Epithelial cell of esophagus (primary cell): ENCODE measurements at places on chromosomes 3 and 15.

- no peak for DNase-seq
Measured at GRCh38 chr15:43702174-43702573, 8.5 kb downstream of the CKMT1A start.

DNA sequence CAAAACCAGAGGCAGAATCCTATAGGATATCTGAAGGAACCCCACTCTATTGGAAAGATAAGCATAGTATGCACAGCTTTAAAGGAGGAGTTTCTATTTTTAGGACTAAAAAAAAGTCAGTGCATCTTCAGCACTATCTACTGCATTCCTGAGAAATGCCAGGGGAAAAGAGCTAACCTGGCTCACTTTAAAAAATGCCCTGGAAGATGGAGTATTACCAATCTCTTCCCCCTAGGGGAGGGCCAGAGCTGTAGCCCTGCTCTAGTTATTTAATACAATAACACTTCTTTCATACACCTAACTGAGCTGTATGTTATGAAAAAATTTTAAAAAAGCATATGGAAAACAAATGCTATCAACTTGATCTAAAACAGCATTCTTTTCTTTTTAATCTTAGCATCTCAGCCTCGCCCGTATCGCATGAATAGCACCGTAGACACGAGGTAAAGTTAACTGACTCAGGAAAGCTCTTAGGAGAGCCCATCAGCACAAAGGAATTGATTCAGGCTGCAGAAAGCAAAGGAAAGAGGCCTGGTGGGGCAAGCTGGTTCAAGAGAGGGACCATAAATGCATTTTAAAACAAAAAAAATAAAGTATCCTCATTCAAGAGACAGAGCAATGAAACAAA lies 50.2 kb downstream of the TGM4 start:
- no peak for DNase-seq

GRCh38 chr3:159130108-159130507 lies 328.3 kb downstream of the MFSD1 start:
- peak; percentile 25 for DNase-seq

DNA sequence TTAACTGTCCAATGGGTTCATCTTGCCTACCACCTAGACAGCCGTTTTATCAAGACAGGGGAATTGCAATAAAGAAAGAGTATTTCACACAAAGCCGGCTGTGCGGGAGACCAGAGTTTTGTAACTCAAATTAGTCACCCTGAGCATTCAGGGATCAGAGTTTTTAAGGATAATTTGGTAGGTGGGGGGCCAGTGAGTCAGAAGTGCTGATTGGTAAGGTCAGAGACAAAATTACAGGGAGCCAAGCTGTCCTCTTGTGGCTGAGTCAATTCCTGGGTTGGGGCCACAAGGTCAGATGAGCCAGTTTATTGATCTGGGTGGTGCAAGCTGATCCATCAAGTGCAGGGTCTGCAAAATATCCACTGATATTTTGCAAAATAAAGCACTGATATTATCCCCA lies 29.9 kb upstream of the GPD1L start:
- DNase-seq = no peak

GRCh38 chr15:59203008-59203407 lies 3.6 kb upstream of the LDHAL6B start:
- no peak for DNase-seq

GRCh38 chr3:163708428-163708827 lies 1369.9 kb downstream of the SI start:
- DNase-seq = no peak

GRCh38 chr15:83380059-83380458 lies 67.1 kb upstream of the SH3GL3 start:
- peak; percentile 79 for DNase-seq

DNA sequence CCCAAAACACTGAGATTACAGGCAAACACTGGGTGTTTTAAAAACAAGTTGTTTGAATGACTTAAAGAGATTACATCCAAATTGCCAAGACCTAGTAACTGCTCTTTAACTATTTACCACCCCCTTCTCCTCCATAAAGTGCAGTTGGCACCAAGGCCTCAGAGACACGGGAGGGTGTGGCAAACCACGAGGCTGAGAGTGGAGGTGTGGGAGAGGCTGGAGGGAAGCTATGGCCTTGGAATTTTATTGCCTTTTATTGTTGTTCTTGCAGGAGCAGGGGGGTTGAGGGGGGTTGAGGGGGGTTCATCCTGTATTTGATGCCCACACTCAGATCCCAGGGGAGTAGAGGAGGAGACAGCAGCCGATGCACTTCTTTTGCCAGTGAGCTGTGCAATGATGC lies 75.9 kb upstream of the CTDSPL start:
- no peak for DNase-seq

DNA sequence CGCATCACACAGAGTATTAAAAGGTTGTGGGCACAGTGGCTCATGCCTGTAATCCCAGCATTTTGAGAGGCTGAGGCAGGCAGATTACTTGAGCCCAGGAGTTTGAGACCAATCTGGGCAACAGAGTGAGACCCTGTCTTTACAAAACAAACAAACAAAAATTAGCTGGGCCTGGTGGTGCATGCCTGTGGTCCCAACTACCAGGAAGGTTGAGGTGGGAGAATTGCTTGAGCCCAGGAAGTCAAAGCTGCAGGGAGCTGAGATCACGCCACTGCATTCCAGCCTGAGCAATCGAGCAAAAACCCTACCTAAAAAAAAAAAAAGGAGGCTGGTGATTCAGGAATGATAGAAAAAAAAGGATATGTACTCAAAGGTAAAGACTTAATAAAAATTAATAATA lies 28.2 kb upstream of the ST6GAL1 start:
- DNase-seq = no peak

- DNase-seq = no peak
Measured at GRCh38 chr3:168152149-168152548, 56.4 kb upstream of the GOLIM4 start.

DNA sequence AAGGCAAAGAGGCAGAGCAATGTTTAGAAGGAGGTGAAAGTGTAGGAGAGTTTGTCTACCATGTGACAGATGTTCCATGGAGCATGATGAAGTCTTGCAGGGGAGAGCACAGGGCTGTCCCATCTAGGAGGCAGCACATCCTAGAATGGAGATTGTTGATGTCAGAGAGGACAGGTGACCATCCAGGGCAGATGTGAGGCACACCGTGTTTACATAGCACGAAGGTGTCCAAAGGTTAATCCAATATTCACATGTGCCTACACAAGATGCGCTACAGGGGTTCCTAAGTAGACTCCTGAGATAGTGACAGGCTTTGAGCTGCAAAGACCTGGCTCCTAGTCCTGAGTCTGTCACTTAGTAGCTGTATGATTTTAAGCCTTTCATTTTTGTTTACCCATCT lies 219.3 kb upstream of the SLCO3A1 start:
- no peak for DNase-seq

DNA sequence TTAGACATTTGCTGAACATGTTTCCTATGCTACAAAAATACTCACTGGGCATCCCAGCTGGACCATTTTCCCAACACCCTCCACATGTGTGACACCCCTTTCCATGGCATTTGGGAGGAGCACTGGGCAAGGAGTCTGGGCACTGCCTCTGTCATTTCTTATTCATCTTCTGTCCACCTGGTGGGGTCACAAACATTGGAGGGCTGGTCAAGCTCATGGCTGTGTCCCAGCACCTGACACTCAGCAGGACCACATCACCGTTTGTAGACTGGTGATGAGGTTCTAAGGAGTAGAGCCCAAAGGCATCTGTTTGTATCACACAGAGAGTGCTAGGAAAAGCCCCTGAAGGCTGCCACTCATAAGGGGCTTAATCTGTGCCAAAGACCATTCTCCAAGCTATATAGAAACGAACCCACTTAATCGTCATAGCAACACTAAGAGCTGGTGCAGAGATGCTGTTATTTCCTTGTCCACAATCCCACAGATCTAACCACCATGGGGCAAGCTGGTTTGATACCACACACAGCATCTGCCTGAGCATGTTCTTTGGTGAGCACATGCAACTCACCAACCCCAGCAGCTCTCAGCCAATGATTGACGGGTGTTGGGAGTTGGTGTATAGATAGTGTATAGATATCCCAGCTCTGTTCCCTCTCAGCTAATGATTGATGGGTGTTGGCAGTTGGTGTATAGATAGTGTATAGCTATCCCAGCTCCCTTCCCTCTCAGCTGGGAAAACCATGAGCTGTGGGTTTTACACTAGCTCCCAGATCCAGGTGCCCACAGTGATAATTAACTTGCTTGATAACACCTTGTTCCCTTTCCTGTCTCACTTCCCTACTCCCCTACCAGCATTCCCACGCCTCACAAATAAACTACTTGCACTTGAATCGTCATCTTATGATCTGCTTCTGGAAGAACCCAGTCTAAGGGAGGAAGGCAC lies 42.7 kb upstream of the ATP2B2 start:
- no peak for DNase-seq

GRCh38 chr3:119664370-119664769 lies 4.0 kb upstream of the POPDC2 start:
- DNase-seq = peak; percentile 58

GRCh38 chr3:62446337-62446940 lies 73.1 kb upstream of the FEZF2 start:
- no peak for DNase-seq

DNA sequence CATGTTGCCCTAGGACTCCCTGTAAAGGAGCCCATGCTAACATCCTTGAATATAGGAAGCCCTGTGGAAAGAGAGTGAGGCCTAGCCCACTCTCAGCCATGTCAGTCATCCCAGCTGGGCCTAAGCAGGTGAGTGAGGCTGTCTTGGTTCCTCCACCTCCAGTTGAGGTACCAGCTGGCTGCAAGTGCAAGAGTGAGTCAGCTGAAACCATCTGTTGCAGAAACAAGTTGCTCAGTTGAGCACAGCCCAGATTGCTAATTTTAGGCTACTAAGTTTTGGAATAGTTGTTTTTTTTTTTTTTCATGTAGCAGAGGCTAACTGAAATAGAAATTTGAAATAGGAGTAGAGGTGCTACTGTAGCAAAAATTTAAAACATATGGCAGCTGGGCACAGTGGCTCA lies 43.7 kb upstream of the ADPGK start:
- peak; percentile 19 for DNase-seq

DNA sequence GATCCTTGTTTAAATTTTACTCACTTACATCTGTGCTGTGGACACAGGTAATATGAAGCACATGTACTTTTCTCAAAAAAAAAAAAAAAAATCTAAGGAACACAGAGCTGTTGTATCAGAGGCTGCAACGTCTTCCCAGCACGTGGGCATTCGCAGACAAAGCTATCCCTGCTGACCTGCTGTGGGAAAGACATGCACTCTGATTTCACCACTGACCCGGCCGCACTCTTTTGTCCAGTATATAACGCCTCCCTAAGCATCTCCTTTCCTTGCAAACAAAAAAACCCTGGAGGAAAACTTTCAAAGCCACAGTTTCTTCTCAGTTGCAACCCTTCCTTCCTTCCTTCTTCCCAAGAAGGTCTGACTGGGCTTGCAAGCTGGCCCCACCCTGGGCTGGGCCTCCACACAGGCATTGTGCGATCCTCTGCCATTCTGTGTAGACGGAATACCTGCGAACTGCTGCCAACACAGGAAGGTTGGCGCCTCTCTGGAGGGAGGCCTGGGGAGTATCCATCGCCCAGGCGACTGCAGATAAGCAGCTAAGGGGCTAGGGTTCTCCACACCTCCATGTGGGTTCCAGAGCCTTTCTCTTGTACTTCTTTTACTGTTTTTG lies 50.8 kb downstream of the SLC12A8 start:
- DNase-seq = peak; percentile 53

- no peak for DNase-seq
Measured at GRCh38 chr15:66763186-66764071, 61.4 kb downstream of the SMAD6 start.

DNA sequence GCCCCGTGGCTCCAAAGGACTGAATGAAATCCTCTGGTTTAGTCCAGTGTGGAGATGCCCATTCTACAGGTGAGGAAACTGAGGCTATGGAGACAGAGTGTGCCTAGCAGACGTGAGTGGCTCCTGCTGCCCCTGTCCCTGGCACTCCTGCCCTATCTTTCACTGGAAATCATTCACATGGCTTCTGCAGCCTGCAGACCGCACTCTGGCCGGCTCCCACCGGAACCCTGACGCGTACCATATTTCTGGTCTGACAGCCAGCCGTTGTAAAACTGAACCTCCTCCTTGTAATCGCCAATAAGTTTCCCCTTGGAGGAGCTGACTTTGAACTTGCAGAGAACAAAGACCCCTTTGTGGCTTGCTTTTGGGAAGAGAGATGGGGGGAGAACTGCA lies 136.5 kb downstream of the CHSY1 start:
- DNase-seq = no peak

- peak; percentile 32 for DNase-seq
Measured at GRCh38 chr15:92655178-92655995, at the start of gene FAM174B. FAM174B (minus strand) TSS chr15:92655775.

- no peak for DNase-seq
Measured at GRCh38 chr15:34331809-34332208, 5.8 kb downstream of the SLC12A6 start.

DNA sequence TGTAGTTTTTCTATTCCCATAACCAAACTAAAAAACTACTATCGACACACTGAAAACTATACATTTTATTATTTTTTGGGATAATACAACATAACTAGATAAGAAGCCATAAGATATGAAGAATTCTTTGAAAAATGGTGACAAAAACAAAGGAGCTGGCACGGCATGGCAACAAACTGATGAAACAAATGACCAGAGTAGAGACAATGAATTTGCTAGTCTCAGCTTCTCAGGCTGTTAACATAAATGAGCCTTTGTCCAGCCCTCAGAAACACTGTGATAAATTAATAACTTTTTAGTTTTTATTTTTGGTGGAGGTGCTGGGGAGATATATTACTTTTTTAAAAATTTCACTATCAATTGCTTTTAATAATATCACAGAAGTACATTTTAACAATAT lies 100.7 kb downstream of the SMARCC1 start:
- DNase-seq = no peak

GRCh38 chr3:126402666-126403302 lies 8.1 kb downstream of the CFAP100 start:
- DNase-seq = no peak

GRCh38 chr15:51622604-51623370 lies at the start of gene DMXL2:
DMXL2 (minus strand) TSS chr15:51622771; CDS start chr15:51622545, 226 bp downstream.
- peak; percentile 76 for DNase-seq

GRCh38 chr15:63999177-63999576 lies 47.1 kb downstream of the DAPK2 start:
- DNase-seq = no peak

- DNase-seq = peak; percentile 85
Measured at GRCh38 chr3:157089455-157090221, 70.3 kb downstream of the CCNL1 start.

DNA sequence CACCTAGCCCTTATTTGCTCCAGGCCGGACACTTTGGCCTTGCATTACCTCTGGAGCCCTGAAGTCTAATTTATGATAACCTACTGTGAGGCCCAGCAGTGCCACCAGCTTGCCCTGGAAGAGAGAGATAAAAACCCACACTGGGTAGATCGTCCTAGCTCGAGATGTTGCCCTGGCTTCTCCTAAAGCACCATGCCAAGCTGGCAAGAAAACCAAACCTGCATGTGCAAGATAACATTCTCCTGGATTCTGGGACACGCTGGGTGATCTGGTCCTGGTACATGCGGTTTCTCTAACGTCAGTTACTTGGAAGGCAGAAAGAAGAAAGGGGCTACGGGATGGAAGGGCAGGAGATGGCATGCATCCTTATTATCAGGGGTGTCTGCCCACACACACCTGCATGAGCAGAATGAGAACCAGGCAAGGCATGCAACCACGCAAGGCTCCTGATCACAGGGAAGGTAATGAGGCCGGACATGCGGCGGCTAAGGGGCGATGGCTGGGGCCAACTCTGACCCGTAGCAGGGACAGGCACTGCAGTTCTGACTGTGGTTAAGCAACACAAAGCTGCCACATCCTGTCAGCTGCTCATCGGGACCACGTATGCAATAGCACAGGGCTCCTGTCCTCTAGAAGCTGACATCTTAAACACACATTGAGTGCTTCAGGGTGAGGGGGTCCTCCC lies 73.0 kb downstream of the OXNAD1 start:
- no peak for DNase-seq

GRCh38 chr3:16395212-16395611 lies 118.3 kb downstream of the RFTN1 start:
- no peak for DNase-seq
